ENCODE measurements at places on chromosomes 13 and 19.

- DNase-seq: peak; percentile 54
Measured at GRCh38 chr19:1453525-1454364, 3.8 kb downstream of the APC2 start.

GRCh38 chr19:6126335-6126974 lies 9.0 kb upstream of the ACSBG2 start:
- peak; percentile 50 for DNase-seq

- peak; percentile 68 for DNase-seq
Measured at GRCh38 chr19:5147978-5148793, 179.3 kb downstream of the KDM4B start.

DNA sequence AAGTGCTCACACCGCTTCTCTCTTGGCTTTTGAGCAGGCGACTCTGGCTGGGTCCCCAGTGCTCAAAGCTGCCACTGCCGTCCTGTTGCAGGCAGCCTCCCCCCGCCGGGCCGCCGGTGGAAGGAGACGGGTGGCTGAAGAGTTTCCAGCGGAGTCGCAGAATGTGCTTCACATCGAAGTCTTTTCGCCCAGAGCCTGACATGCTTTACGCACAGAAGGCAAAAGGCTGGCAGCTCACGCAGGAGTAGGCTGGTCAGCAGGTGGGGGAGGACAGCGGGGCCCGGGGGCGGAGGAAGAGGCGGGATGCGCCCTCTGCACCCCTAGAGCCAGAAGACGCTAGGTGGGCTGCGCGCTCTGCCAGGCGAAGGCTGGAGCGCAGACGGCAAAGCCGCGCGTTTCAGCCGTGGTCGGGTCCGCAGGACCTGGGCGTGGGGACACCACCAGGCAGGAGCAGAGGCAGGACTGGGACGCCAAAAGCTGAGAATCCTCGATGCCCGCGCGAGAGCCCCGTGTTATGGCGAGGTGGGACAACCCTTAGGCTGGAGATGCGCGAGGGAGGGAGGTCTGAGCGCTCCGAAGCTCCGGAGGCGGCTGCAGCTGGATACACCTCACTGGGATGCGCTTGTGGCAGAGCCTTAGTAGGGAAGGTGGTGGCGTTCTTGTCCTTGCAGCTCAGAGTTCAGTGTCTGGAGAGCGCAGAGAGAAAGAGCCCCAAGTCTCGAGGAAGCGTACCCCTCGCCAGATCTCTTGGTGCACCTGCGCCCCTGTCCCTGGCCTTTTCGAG lies at the start of gene ATXN8OS:
Gene ATXN8OS, plus strand, starts transcription at position 329 of the 784 bp plus-strand sequence.
- no peak for DNase-seq

- no peak for DNase-seq
Measured at GRCh38 chr19:461721-462551, 1.1 kb upstream of the SHC2 start.

DNA sequence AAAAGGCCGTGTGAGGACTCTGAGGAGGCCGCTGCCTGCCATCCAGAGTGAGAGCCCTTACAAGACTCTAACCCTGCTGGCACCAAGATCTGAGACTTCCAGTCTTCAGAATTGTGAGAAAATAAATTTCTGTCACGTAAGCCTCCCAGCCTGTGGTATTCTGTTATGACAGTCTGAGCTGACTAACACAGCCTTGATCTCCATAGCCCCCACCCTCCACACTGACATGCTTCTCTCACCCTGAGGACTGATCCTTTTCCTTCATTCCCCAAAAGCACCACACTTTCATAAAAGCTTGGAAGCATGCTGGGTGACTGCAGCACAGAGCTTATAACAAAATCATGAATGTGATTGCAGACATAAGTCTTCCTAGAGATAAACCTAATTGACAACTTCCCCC lies 1059.8 kb downstream of the UQCRFS1 start:
- no peak for DNase-seq

DNA sequence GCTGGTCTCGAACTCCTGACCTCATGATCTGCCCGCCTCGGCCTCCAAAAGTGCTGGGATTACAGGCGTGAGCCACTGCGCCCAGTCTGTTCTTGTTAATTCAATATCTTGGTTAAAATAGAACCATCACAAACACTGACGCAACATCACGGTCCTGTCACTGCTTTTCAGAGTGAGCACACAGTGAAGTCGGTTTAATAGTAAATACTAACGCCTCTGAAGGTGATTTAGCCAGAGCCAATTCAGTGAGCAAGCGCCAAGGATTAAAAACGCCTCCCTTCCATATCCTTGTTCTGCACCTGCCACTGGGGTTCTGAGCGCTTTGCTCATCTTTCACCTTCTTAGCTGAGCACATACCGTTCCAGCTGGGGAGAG lies 30.3 kb downstream of the LAMP1 start:
- DNase-seq: no peak
